ENCODE measurements at places on chromosomes 7 and 10.

- no peak for DNase-seq
Measured at GRCh38 chr10:101354328-101355071, 535 bp downstream of the BTRC start.

- no peak for DNase-seq
Measured at GRCh38 chr10:31768467-31768866, 160.2 kb downstream of the ARHGAP12 start.

- DNase-seq: peak; percentile 27
Measured at GRCh38 chr7:36986948-36987724, 262.8 kb upstream of the AOAH start.

GRCh38 chr7:96426027-96426426, 104.1 kb upstream of the SLC25A13 start:
- no peak for DNase-seq

DNA sequence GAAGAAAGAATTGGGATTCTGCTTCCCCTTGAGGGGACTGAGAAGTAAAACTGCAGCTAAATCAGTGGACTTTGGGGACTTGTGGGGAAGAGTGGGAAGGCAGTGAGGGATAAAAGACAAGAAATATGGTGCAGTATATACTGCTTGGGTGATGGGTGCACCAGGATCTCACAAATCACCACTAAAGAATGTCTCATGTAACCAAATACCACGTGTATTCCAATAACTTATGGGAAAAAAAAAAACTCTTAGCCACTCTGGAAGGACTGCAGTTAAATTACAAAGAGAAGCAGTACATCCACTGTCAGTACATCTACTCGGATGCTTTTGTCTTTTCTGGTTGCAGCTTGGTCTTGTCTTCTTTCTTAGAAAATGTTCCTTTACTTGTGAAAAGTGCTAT, 27.4 kb upstream of the GOT1 start:
- DNase-seq: no peak

DNA sequence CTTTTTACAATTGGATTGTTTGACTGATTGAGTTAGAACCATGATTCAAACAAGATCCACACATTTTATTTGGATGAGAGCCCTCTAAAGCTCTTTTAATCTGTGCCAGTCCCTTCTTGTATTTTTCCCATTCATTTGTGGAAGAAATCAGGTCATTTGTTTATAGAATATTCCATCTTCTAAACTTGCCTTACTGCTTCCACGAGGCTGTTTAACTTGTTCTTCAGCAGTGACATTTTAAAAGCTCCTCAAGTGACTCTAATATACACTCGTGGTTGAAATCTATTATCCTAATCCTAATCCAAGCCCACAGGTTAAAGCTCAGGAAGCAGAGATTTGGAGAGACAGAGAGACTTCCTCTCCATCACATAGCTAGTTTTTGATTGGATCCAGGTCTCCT, 155.4 kb upstream of the SVIL start:
- no peak for DNase-seq
